Activated CD4-positive, alpha-beta T cell treated with anti-CD3 and anti-CD28 coated beads, Interleukin-2, Interleukin-4, amounts not matched to agents 100 ng/mL and 50 ng/mL, durations not matched to agents 16 hours and 8 hours (primary cell): ENCODE measurements at places on chromosomes 1 and 21.
A peak's percentile ranks its signal among the peaks of the same experiment; 100 is the strongest.

- no peak for DNase-seq
These were observed 14.9 kb downstream of the UTP11 start for GRCh38 chr1:38027201-38028104.

GRCh38 chr1:87940421-87940820 is 611.7 kb downstream of the LMO4 start:
- DNase-seq = no peak

GRCh38 chr1:67171978-67172377 is 5.7 kb downstream of the IL23R start:
- peak; percentile 92 for DNase-seq

DNA sequence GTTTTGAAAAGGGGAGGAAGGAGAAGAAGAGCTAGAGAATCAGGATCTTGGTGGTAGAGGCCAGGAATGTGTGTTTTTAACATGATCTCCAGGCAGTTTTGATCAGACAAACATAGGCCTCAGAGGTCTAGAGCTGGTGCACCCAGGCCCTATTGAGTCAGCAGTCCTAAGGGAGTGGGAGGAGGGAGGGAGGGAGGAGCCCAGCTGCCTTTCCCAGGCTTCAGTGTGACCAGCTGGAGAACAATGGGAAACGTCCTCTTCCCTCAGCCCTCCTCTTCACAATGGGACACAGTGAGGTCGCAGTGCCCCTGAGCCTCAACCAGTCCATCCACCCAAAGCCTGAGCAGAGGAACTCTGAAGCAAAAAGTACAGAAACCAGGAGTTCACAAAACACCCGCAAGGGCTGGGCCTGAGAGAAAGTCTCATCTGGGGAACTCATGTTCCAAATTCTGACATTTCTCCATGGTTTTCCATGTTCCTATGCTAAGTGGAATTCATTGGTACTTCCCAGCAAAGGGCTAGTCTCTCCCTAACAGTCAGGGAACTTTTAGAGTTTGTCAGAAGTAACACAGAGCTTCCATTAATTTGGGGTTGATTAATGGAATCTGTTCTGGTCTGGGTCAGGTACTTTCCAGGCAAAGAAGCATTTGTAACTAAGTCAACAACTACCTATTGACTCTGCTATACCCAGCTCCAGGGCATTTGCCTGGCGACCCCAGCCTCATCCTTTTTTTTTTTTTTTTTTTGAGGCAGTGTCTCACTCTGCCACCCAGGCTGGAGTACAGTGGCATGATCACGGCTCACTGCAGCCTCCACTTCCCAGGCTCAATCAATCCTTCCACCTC is 37.5 kb downstream of the ELAPOR1 start:
- no peak for DNase-seq

- no peak for DNase-seq
These were observed 9.5 kb downstream of the CDC73 start for GRCh38 chr1:193131266-193131860.

- no peak for DNase-seq
These were observed 45.5 kb downstream of the EPS15 start for GRCh38 chr1:51473331-51474115.

DNA sequence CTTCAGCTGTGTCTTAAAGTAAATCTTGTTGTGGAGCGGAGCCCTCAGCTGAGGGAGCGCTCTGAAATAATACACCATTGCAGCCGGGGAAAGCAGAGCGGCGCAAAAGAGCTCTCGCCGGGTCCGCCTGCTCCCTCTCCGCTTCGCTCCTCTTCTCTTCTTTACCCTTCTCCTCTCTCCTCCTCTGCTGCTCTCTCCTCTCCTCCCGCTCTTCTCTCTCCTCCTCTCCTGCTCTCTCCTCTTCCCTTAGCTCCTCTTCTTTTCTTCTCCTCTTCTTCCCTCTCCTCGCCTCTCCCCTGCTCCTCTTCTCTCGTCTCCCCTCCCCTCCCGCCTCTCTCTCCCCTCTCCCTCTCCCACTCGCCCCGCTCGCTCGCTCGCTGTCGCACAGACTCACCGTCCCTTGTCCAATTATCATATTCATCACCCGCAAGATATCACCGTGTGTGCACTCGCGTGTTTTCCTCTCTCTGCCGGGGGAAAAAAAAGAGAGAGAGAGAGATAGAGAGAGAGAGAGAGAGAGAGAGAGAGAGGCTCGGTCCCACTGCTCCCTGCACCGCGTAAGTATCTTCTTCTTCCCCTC is at the start of gene PROX1:
Gene PROX1, plus strand, starts transcription at position 47 of the 580 bp plus-strand sequence. CDS start 8,563 bp downstream, outside the sequence.
- DNase-seq = peak; percentile 53

DNA sequence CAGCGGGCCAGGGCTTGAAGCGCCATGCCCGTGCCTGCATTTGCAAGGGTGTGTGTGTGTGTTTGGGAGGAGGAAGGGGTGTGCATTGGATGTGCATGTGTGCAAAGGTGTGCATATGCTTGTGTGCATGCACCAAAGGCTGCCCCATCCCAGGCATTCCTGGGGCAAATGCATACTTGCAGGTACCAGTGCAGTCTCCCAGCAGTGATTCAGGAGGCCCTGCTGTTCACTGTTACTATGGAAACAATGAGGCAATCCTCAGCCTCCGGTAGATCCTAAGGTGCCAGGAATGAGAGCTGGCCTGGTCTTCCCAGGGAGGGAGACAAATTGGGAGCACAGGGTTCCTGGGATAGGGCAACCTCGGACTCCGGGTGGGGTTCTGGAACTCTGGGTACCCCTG is 7.5 kb upstream of the FNDC5 start:
- DNase-seq = no peak

- no peak for DNase-seq
These were observed 6.8 kb downstream of the LAMC1 start for GRCh38 chr1:183030053-183030452.

DNA sequence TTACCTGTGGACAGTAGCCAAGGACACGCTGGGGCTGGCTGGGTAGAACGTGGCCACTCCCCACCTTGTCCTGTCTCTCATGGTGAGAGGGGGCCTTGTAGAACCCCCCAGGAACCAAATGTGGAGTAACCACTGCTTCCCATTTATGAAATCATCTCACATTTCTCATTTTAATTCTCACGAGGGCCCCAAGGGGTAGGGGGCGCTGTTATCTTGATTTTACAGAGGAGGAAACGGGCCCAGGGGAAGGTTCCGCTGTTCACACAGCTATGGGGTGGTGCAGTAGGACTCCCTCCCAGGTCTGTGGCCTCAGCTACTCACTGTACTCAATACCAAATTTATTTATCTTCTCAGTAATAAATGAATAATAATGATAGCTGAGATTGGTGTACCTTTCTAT is 5.5 kb downstream of the SMPDL3B start:
- DNase-seq = peak; percentile 62
